ENCODE measurements at places on chromosomes 6 and 20. TPM values are rescaled to one million over a fixed set of nuclear protein-coding genes. Genes with fewer than 3 reads are reported as not detected.

The LKAAEAR1 gene
- not detected for polyA plus RNA-seq

The GPR6 gene
- polyA plus RNA-seq = not detected

The OR12D3 gene
- not detected for polyA plus RNA-seq

The TAP2 gene
- polyA plus RNA-seq = 8.3 TPM

The SPDEF gene
- not detected for polyA plus RNA-seq

The PSMF1 gene
- 159 TPM for polyA plus RNA-seq

Measured in GM12878 (cell line).